Activated T-cell treated with anti-CD3 and anti-CD28 coated beads, Interleukin-2, amount 50 U/mL, for 72 hours (primary cell): ENCODE measurements at places on chromosomes 2 and 18. TPM values are rescaled to one million over a fixed set of nuclear protein-coding genes. Genes with fewer than 3 reads are reported as not detected.

DNA sequence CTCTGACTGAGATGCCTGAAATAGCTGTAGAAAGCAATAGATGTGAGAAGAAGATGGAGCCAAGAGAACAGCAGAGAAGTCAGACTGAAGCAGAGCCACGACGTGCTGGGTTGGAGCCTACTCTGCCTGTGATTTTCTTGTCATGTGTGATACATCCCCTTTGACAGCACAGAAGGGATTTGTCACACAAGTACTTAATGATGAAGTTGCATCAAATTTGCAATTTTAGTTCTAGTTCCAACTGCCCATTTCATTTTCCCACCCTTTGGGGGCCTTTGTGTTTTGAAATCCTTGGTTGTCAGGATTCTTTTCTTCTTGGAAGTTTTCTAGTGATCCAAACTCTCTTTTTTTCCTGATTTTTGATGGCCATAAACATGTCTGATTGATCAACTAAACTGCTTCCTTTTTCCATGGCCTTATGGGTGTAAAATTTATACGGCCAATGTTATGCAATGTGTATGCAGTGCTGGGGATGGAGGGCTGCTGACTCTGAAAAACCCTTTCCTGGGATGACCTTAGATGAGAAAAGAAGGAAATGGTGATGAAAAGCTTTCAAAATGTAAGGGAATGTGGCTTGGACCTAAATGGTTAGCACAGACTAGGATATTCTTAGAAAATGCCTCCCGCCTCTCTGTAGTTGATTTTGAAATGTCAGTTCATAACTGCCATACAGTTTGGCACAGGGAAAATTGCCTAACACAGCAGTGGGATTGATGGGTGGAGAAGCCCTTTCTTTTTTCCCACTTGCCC is 9.6 kb upstream of the B3GNT2 start:
- H3K36me3 ChIP-seq = no peaks in the 10 kb centered on the region
- DNase-seq = no peak
- no peaks in the 10 kb centered on the region for H3K27me3 ChIP-seq
- no peak overlapping the region for H3K27ac ChIP-seq
- peaks cover 1% of the 10 kb centered on the region for H3K4me1 ChIP-seq

DNA sequence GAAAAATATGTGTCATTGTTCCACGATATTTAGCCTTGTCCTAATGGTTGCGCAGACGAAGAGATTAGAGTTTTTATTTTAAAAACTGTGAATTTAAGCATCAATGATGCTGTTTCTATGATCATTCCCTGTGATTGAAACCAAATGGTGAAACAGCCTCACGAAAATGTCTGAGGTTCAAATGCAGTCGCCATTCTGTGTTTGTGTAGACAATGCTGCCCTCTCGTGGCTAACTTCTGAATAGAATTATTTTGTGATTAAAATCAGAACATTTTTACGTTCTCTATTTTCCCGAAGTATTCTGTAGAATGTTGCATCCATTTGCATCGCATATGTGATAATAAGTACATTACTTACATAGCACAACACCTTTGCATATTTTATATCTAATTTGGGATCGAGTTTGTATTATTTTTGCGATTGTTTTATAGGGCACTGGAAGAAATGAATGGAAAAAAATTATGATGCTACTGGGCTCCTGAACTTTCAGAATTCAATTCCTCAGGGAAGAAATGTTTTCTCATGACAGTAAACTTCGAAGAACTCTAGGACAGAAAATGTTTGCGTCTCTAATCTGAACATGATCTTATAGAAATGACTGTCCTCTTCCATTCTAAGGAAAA is 54.8 kb upstream of the CREB1 start:
- H3K36me3 ChIP-seq = no peaks in the 10 kb centered on the region
- peaks cover 46% of the 10 kb centered on the region for H3K4me1 ChIP-seq
- H3K27ac ChIP-seq = peak overlapping the region; percentile 76

DNA sequence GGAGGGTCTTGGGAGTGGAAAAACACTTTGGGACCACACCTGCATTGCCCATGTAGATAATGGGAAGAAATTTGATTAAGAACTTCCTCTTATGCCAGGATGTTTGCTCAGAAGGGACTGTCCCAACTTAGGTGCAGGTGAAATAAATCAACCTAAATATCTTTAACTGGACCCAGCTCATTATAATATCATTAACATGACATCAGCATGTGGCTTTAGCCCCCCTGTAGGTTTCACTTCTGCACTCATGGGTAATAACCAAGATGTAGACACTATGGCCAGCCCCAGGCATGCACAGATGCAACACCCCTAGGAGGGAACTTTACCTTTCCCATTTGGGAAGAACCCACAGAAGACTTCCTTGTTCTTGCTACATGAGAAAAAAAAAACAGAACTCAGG is 227.4 kb upstream of the ZNF804A start:
- H3K27me3 ChIP-seq = no peaks in the 10 kb centered on the region
- no peaks in the 10 kb centered on the region for H3K4me1 ChIP-seq

GRCh38 chr18:8947566-8947965 is 154.9 kb upstream of the NDUFV2 start:
- H3K27ac ChIP-seq = no peak overlapping the region
- H3K27me3 ChIP-seq = peaks cover 30% of the 10 kb centered on the region
- no peaks in the 10 kb centered on the region for H3K36me3 ChIP-seq
- no peak for DNase-seq
- H3K4me1 ChIP-seq = peaks cover 8% of the 10 kb centered on the region

- H3K27ac ChIP-seq = no peak overlapping the region
- H3K36me3 ChIP-seq = no peaks in the 10 kb centered on the region
- no peak for DNase-seq
- H3K27me3 ChIP-seq = peaks cover 87% of the 10 kb centered on the region
These were observed 621 bp upstream of the KCNS3 start for GRCh38 chr2:17877811-17878280.

- H3K36me3 ChIP-seq = peaks cover 18% of the 10 kb centered on the region
- H3K27ac ChIP-seq = peak overlapping the region; percentile 2
- DNase-seq = no peak
- H3K4me1 ChIP-seq = no peaks in the 10 kb centered on the region
- no peaks in the 10 kb centered on the region for H3K27me3 ChIP-seq
These were observed 22.2 kb downstream of the DDX1 start for GRCh38 chr2:15613736-15614429.

- H3K4me3 ChIP-seq = peak overlapping the region; percentile 77
- H3K27ac ChIP-seq = no peak overlapping the region
- peaks cover 93% of the 10 kb centered on the region for H3K27me3 ChIP-seq
- peaks cover 7% of the 10 kb centered on the region for H3K36me3 ChIP-seq
- H3K4me1 ChIP-seq = peaks cover 57% of the 10 kb centered on the region
These were observed 3.5 kb upstream of the NEUROD1 start for GRCh38 chr2:181683518-181684453.

- no peak overlapping the region for H3K27ac ChIP-seq
- DNase-seq = no peak
- H3K27me3 ChIP-seq = no peaks in the 10 kb centered on the region
- peaks cover 18% of the 10 kb centered on the region for H3K36me3 ChIP-seq
These were observed 34.0 kb upstream of the CD302 start for GRCh38 chr2:159832026-159832425.

DNA sequence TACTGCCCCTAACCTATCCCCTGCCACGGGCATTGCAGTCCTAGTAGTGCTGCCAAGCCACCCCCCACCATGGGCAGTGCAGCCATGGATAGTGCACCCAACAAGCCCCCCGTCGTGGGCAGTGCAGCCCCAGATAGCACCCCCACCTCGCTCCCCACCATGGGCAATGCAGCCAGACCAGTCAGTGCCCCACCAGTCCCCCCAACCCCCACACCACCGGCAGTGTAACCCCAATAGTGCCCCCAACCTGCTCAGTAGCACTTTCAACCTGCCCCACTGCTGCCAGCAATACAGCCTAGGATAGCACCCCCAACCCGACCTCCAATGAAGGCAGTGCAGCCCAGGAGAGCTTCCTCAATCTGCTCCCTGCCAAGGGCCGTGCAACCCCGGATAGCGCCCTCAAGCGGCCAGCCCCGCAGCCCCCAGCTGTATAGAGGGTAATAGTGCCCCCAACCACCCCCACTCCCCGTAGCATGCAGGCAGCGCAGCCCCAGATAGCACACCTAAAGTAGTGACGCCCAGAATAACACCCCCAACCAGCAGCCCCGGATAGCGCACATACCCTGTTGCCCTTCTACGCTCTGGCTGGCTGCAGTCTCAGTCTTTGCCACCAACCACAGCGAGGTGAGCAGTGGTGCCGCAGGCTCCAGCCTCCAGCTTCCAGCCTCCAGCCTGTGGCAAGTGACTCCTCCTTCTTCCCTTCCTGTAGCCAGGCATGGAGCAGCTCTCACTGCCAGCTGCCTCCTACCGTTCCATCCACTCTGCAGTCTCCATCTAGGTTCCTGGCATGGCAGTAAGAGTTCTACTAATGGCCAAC is 45.4 kb upstream of the ANKRD62 start:
- H3K4me3 ChIP-seq = no peak overlapping the region
- H3K27me3 ChIP-seq = peaks cover 23% of the 10 kb centered on the region
- no peak overlapping the region for H3K27ac ChIP-seq

Gene ERBB4
- total RNA-seq = not detected

Gene CFC1
- not detected for total RNA-seq

Gene CNGA3
- total RNA-seq = not detected
